ENCODE measurements at places on chromosomes 5 and 9.
A peak's percentile ranks its signal among the peaks of the same experiment; 100 is the strongest.

GRCh38 chr5:159849437-159850083 lies 66.7 kb upstream of the ADRA1B start:
- no peak for DNase-seq

GRCh38 chr9:135983208-135984071 lies 22.3 kb upstream of the UBAC1 start:
- no peak for DNase-seq

DNA sequence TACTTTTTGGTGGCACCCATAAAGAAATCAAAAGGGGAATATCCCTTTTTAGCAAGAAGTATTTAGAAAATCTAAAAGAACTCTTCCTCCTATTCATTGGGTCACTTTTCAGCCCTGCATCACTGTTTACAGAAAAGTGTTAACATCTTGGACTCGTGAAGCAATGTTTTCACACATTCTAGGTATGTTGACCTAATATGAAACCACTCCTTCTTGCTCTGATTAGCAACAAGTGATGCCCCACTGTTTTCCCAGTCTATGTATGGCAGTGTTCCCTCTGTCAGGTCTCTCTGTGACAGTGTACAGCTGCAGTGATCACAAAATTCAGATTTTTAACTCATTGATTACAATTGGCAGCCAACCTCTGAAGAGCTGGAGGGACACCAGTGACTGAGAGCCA lies 148.2 kb upstream of the SLC12A2 start:
- DNase-seq: no peak

- no peak for DNase-seq
Measured at GRCh38 chr5:77620405-77620804, 18.1 kb downstream of the OTP start.

- DNase-seq: no peak
Measured at GRCh38 chr9:26329974-26330373, 562.6 kb downstream of the CAAP1 start.

GRCh38 chr9:33880211-33881089 lies 63.5 kb downstream of the UBE2R2 start:
- DNase-seq: peak; percentile 11

DNA sequence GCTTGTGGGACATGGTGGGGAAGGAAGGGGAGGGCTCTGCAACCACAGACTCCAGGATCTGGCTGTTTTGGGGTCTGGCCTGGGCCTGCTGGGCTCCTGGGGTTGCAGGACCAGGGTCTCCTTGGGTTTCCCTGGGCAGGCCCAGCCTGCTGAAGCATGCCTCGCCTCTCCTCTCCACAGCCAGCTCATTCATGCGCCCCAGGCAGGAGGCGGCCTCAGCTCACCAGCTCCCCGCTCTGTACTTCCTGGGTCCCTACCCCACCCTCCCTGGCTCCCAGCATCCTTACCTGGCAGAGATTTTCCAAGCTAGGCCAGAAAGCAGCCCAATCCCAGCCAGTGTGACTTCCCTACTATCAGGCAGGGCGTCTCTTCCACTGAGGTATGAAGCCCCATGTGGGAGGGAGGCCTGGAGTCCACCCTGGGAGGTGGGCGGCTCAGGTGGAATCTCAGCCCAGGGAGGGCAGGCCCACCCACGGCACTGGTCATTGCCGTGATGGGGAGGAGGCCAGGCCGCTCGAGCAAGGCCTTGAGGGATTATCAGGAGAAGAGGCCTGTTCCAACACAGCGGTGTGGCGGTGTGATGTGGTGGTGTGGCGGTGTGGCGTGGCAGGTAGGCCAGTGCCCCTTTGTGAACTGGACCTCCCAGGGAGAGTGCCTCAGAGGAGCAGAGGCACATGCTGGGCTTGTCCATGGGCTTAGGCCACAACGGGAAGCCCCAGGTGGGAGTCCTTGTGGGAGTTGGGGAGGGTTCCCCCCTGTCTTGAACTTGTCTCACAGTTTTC lies 103.4 kb downstream of the DAB2IP start:
- no peak for DNase-seq

GRCh38 chr9:12425878-12426864 lies 267.0 kb upstream of the TYRP1 start:
- no peak for DNase-seq

GRCh38 chr9:115115924-115116323 lies 2.0 kb downstream of the TNC start:
- DNase-seq: peak; percentile 90

GRCh38 chr5:60843936-60844905 lies at the start of gene ELOVL7:
ELOVL7 (minus strand) TSS chr5:60844269; CDS start chr5:60787397, 56,872 bp downstream.
- peak; percentile 81 for DNase-seq

GRCh38 chr5:33480876-33481275 lies 40.1 kb downstream of the TARS1 start:
- no peak for DNase-seq
